ENCODE measurements at places on chromosomes 2 and 18.

GRCh38 chr2:241794250-241794823, 14.7 kb upstream of the NEU4 start:
- no peak for DNase-seq
- no peaks in the 10 kb centered on the region for H3K27me3 ChIP-seq

DNA sequence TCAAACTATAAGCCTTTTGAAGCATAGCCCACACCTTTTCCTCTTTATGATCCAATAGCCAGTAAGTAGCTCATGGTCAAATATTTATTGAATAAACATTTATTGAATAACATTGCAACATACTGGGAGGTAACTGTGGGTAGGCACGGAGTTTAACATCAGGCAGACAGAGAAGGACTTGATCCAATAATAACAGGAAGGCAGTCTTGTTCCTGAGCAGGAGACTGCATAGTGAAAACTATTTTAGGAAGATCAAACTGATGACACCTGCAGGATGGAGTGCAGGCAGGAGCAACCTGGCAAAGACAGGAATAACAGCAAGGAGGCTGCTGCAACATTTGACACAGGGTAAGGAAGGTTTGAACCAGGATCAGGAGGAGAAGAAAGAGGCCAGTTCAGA, 3.1 kb upstream of the DCTN1 start:
- no peak overlapping the region for H3K27ac ChIP-seq
- peaks cover 96% of the 10 kb centered on the region for H3K4me1 ChIP-seq
- DNase-seq = no peak
- no peak overlapping the region for H3K4me3 ChIP-seq
- H3K27me3 ChIP-seq = no peaks in the 10 kb centered on the region

DNA sequence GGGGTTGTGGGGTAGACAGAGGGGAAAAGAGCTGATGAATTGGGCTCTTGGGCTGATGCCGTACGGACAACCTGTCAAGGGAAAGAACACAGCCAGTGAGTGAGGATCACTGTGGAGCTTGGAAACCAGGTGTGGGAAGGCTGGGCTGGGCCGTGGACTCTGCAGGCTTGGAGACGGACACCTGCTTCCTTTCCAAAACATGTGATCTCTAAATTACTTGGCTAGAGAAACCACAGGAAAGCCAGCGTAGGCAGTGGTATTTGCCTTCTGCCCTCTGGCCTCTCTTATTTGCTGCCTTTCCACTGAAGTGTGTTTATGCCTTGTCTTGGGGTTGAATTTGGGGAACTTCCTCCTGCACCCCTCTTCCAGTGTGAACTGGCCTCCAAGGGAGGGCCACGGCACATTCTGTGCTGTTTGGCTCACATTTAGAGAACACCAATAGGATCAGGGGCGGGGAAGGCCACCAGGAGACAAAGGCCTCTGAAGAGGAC, 267.7 kb downstream of the PRKCE start:
- H3K36me3 ChIP-seq = no peaks in the 10 kb centered on the region
- no peaks in the 10 kb centered on the region for H3K27me3 ChIP-seq
- no peak for DNase-seq
- no peak overlapping the region for H3K27ac ChIP-seq
- no peak overlapping the region for H3K4me3 ChIP-seq

GRCh38 chr2:163345795-163346573, 389.8 kb downstream of the FIGN start:
- no peak overlapping the region for H3K4me3 ChIP-seq
- H3K27me3 ChIP-seq = no peaks in the 10 kb centered on the region
- H3K36me3 ChIP-seq = no peaks in the 10 kb centered on the region
- H3K27ac ChIP-seq = no peak overlapping the region

- no peaks in the 10 kb centered on the region for H3K27me3 ChIP-seq
- peaks cover 30% of the 10 kb centered on the region for H3K4me1 ChIP-seq
- H3K36me3 ChIP-seq = no peaks in the 10 kb centered on the region
- peak overlapping the region; percentile 72 for H3K4me3 ChIP-seq
- peak; percentile 14 for DNase-seq
- H3K27ac ChIP-seq = peak overlapping the region; percentile 97
These were observed 678 bp upstream of the VAPA start for GRCh38 chr18:9913151-9913525.

GRCh38 chr2:76506538-76506937, 795.8 kb upstream of the GCFC2 start:
- no peaks in the 10 kb centered on the region for H3K27me3 ChIP-seq
- H3K27ac ChIP-seq = no peak overlapping the region
- H3K4me3 ChIP-seq = no peak overlapping the region
- H3K4me1 ChIP-seq = no peaks in the 10 kb centered on the region
- H3K36me3 ChIP-seq = no peaks in the 10 kb centered on the region

- H3K27ac ChIP-seq = no peak overlapping the region
- no peaks in the 10 kb centered on the region for H3K27me3 ChIP-seq
- no peak overlapping the region for H3K4me3 ChIP-seq
These were observed 34.2 kb downstream of the NPAS2 start for GRCh38 chr2:100853909-100854810.

Measured in tibial nerve (tissue), 4 donors.